ENCODE measurements at places on chromosomes 4 and X.

GRCh38 chrX:69136546-69137331 lies 28.5 kb downstream of the PJA1 start:
- no peak for DNase-seq

DNA sequence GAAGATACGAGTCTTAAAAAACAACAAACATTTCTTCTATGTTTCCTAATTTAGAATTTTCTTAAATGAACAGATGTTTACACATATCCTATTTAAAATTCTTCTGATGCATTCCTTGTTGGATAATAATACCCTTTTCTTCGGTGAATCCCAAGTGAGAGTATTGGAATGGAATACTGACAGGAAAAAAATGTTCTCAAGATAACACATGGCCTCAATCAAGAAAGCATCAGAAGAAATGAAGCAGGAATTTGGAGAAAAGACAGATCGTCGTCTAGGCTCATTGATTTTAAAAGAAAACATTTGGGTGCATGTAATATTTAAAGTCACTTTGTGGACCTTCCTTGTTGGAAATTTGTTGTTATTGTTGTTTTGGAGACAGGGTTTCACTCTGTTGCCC lies 196.9 kb upstream of the ANK2 start:
- no peak for DNase-seq

- DNase-seq, result no peak
Observed at GRCh38 chrX:130260316-130260715, 8.4 kb downstream of the ZNF280C start.

GRCh38 chr4:174307694-174308093 lies 24.0 kb downstream of the CEP44 start:
- no peak for DNase-seq

DNA sequence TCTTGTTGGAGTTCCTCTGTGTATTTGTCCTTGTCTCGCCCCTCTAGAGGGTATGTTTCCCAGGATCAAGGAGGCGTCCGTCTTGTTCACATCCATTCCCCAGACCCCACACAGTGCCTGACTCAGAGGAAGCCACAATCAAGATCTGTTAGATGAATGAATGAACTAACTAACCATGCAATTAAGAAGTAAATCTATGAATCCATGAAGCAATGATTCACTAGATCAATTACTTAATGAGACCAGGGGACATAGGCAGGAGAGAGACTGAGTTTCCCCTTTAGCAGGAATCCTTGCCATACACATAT lies 11.9 kb downstream of the BLOC1S4 start:
- no peak for DNase-seq

GRCh38 chrX:112654871-112655270 lies 24.9 kb downstream of the LHFPL1 start:
- no peak for DNase-seq

- DNase-seq, result no peak
Observed at GRCh38 chr4:4919927-4920326, 60.5 kb downstream of the MSX1 start.

- DNase-seq, result no peak
Observed at GRCh38 chr4:78962597-78963115, 23.4 kb upstream of the PAQR3 start.

GRCh38 chrX:10433296-10433965 lies 187.0 kb downstream of the MID1 start:
- DNase-seq, result no peak

DNA sequence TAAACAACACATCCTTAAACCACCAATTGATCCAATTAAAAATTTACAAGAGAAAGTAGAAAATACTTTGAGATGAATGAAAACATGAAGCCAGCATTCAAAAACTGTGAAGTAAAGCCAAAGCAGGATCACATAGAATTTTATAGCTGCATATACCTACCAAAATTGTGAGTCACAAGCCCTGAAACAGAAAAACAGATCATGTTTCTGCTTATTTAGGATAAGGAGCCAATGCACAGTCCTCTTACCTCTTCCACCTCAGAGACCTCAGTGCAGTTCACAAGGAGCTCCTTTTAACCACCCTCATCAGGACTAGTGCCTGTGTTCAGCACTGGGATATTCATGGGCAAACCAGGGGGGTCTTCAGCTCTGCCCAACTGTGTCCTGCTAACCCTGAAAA lies 386.7 kb downstream of the TECRL start:
- no peak for DNase-seq

GRCh38 chr4:139108567-139109128 lies 68.4 kb downstream of the ELF2 start:
- DNase-seq, result no peak

GRCh38 chr4:152021788-152022438 lies 261.1 kb upstream of the GATB start:
- no peak for DNase-seq

- DNase-seq, result no peak
Observed at GRCh38 chrX:37976153-37976552, 30.2 kb upstream of the SYTL5 start.

- DNase-seq, result no peak
Observed at GRCh38 chr4:88458104-88458740, 1.3 kb downstream of the HERC5 start.

- DNase-seq, result no peak
Observed at GRCh38 chr4:123346951-123347350, 49.6 kb upstream of the SPRY1 start.

- no peak for DNase-seq
Observed at GRCh38 chrX:13859724-13860123, 42.8 kb upstream of the GPM6B start.

- DNase-seq, result no peak
Observed at GRCh38 chr4:48315728-48316630, 25.4 kb upstream of the SLAIN2 start.

DNA sequence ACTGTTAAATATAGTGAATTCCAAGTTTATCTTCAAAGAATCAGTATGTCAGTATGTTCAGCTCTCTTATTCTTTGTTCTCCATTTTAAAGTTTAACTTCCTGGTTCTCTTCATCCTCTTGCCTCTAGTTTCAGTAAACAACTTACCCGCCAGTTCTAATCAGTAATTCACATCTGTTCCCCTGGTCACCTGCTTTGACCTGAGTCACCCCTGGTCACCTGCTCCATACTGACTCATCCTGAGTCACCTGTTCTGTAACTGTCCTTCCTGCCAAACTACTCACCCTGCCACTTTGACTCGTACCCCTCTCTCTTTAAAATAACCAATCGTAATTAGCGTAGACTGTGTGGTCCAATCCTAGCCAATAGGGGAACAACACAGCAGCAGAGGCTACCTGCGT lies 992.7 kb upstream of the HS3ST1 start:
- no peak for DNase-seq

- DNase-seq, result no peak
Observed at GRCh38 chr4:18686338-18687037, 664.9 kb upstream of the LCORL start.

DNA sequence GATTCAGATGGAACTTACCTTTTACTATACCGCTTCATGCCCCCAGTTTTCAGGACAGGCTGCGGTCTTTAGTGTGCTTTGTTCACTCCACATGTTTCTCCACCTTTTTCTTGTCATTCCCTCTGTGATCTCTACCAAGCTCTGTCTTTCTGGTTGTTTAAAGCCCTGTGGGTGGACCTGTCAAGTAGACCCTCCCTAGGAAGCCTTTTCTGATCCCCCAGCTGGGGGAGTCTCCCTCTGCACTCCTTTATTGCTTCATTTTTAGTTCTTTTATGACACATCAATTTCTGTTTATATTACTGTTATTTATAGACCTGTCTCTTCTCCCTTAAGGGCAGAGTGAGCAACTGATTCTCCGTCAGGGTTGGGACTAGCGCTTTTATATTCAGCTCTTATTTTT lies 150.2 kb downstream of the C4orf33 start:
- DNase-seq, result no peak

- no peak for DNase-seq
Observed at GRCh38 chrX:122196343-122196742, 987.7 kb upstream of the GRIA3 start.

DNA sequence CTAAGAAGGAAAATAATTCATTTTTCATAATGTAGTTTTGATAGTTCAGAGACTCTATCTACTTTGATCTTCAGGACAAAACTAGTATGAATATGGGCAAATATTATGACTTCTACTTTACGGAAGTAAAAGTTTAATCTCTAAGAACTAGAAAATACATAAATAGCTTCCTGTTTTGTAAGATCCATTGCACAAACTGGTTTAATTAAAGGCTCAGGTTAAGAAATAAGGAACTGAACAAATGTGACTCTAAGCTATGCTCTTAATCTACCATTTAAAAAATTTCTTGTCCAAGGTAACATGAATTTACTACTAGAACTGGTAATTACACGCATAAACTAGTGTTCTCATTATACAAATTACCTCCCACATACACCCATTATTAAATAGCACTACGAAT lies 360.6 kb downstream of the INPP4B start:
- DNase-seq, result no peak

GRCh38 chrX:51837921-51838320 lies 55.5 kb upstream of the MAGED1 start:
- no peak for DNase-seq

GRCh38 chr4:48017108-48017571 lies 568 bp downstream of the NIPAL1 start:
- no peak for DNase-seq

- DNase-seq, result no peak
Observed at GRCh38 chr4:29805245-29805644, 914.9 kb upstream of the PCDH7 start.

DNA sequence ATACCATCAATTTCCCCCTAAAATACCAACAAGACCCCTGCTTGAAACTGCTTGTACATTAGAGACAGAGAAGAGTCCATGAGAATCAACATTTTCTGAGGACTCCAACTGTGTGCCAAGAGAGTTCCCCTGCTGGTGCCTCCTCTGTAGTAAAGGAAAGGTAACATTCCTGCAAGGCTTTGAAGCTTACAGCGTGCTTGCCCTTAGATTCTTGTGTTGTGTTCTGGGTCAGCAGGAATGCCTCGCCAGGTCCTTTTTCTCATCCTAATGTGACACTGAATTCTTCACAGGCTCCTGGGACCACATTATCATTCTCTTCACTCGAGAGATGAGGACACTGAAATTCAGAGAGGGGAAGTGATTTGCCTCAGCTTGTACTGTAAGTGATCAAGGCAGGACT lies 9.7 kb upstream of the EOLA2 start:
- DNase-seq, result no peak

DNA sequence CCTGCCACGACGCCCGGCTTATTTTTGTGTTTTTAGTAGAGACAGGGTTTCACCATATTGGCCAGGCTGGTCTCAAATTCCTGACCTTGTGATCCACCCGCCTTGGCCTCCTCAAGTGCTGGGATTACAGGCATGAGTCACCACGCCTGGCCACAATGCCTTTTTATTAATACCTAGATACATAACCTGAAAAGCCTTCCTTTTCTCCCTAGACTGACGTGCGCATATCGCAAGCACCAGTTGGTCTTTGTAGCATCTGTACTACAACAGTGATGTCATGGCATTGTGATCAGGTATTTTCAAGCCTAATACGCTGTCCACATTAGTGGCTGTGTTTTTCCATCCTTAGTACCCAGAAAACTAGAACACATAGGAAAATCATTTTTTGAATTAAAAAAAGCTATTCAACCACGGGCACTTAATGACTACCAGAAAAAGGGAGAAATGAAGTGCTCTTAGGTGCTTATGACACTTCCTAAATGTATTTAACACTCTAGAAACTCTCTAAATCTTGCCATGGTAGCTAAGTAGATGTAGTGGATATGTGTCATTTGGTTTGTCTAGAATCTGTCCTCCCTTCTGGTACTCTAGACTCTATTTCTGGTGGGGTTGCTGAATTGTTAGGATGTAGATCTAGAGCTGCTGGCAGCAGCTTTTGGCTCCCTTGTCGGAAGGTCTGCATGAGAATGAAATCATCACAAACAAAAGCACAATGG lies 707.8 kb downstream of the STIM2 start:
- DNase-seq, result no peak

GRCh38 chr4:179976777-179977176 lies 2266.4 kb upstream of the TENM3 start:
- DNase-seq, result no peak

All from stimulated activated naive CD4-positive, alpha-beta T cell (primary cell).